B cell (primary cell): ENCODE measurements at places on chromosomes 7 and 10. TPM values are rescaled to one million over a fixed set of nuclear protein-coding genes. Genes with fewer than 3 reads are reported as not detected.
A peak's percentile ranks its signal among the peaks of the same experiment; 100 is the strongest.

- H3K27me3 ChIP-seq = no peaks in the 10 kb centered on the region
- no peak overlapping the region for H3K4me3 ChIP-seq
- no peak overlapping the region for H3K27ac ChIP-seq
- H3K36me3 ChIP-seq = no peaks in the 10 kb centered on the region
- DNase-seq = no peak
- no peaks in the 10 kb centered on the region for H3K4me1 ChIP-seq
Measured at GRCh38 chr7:149664666-149665065, 108.7 kb downstream of the ZNF467 start.

- no peak overlapping the region for H3K27ac ChIP-seq
- no peak overlapping the region for H3K4me3 ChIP-seq
Measured at GRCh38 chr10:75405598-75406461, 4.3 kb upstream of the ZNF503 start.

RBP3 gene
- total RNA-seq = not detected in 2 replicates

GRCh38 chr10:1674501-1674900 lies 62.8 kb downstream of the ADARB2 start:
- peaks cover 13% of the 10 kb centered on the region for H3K4me1 ChIP-seq
- DNase-seq = no peak
- no peaks in the 10 kb centered on the region for H3K36me3 ChIP-seq
- H3K27me3 ChIP-seq = peaks cover 5% of the 10 kb centered on the region
- no peak overlapping the region for H3K4me3 ChIP-seq
- H3K27ac ChIP-seq = no peak overlapping the region

DNA sequence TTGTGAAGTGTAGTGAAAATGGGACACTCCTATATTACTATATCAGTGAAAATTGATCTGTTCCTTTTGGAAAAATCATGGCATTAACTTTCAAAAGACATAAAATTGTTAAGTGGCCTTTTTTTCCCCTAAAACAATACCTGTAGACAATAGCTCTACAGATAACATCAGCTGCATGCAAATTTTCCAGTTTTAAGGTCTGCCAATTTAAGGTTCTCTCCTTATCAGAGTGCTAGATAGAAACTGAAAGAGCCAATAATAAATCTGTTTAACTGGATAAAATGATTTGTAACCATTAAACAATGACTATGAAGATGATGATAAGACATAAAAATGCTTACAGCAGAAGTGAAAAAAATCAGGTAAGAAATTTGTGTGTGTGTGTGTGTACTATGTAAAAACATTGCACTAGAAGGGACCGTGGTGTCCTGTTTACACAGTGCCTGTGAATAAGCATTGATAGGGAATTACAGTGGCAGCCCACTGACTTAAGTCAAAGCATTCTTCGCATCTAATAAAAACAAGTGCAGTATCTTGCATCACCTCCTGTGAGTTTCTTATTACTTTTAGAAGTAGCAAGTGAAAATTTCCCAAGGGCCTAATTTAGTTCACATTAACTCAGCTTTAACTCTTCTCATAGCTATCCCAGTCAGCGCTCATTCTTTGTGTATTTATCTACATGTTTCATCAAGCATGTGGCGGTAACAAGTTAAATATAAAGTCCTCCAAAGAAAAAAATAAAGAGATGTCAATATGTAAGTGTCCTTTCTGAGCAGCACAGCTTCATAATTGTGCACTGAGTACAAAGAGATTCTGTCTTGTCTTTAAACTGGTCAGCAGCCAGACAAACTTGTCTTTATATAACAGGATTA lies 261.9 kb downstream of the ARL4A start:
- no peaks in the 10 kb centered on the region for H3K4me1 ChIP-seq
- no peak overlapping the region for H3K4me3 ChIP-seq
- no peaks in the 10 kb centered on the region for H3K27me3 ChIP-seq
- no peak for DNase-seq

IDI2 gene
- not detected in 2 replicates for total RNA-seq

DNA sequence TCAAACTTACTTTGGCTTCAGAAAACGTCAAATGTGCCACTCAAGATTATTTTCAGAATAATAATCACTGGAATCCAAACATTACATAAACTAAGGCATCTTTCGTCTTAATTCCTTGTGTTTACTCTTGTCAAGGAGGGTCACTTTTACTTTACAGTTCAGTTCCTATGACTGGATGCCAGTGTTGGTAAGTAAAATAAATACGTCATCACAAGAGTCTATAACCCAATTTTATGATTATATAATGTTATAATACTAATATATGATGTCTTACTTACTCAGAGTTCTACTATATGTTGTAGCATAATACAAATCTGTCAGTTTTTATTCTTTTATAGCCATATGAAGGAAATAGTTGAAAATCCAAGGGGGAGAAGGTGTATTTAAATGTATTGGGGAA lies 123.8 kb downstream of the GPR85 start:
- H3K4me3 ChIP-seq = no peak overlapping the region
- H3K36me3 ChIP-seq = no peaks in the 10 kb centered on the region
- H3K4me1 ChIP-seq = no peaks in the 10 kb centered on the region
- no peaks in the 10 kb centered on the region for H3K27me3 ChIP-seq
- DNase-seq = no peak

LMTK2 gene
- 13.1 and 16.7 TPM in 2 replicates for total RNA-seq

DNA sequence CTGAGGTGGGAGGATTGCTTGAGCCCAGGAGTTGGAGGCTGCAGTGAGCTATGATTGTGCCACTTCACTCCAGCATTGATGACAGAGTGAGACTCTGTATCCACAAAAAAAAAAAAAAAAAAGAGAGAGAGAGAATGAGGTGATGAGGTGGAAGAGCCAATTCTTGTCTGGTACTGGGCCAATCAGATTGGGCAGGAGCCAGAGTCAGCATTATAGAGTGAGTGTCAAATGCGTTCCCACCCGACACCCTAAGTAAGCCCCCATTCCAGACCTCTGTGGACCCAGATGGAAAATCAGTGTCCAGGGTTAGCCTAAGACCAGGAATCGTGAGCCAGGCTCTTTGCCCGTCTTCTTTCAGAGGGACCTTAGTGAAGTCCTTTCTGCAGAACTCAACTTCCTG lies 83.9 kb downstream of the WIPF3 start:
- H3K36me3 ChIP-seq = no peaks in the 10 kb centered on the region
- H3K27me3 ChIP-seq = no peaks in the 10 kb centered on the region
- DNase-seq = no peak
- H3K4me1 ChIP-seq = no peaks in the 10 kb centered on the region

NEUROD6 gene
- not detected in 2 replicates for total RNA-seq

- no peaks in the 10 kb centered on the region for H3K36me3 ChIP-seq
- no peaks in the 10 kb centered on the region for H3K4me1 ChIP-seq
- no peak overlapping the region for H3K4me3 ChIP-seq
Measured at GRCh38 chr7:36244429-36244828, 91.4 kb downstream of the EEPD1 start.

DNA sequence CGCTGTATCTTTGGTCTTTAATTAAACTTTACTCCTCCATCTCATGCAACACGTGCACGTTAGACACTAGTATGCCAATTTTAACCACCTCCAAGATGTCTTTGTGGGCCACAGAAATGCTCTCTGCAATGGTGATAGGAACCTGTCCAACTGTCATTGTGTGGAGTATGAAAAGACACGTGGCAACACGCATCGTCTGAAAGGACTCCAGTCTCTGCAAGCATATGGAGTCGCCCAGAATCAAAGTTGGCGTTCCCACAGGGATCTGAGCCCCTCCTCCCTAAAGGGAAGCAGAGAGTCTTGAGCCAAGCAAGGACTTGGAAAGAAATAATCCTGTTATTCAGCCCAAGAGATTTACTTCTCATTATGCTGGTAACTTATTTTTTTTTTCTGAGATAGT lies 301.1 kb downstream of the CALN1 start:
- H3K27me3 ChIP-seq = no peaks in the 10 kb centered on the region
- H3K27ac ChIP-seq = no peak overlapping the region
- no peaks in the 10 kb centered on the region for H3K4me1 ChIP-seq
- no peak for DNase-seq
- H3K36me3 ChIP-seq = no peaks in the 10 kb centered on the region

DNA sequence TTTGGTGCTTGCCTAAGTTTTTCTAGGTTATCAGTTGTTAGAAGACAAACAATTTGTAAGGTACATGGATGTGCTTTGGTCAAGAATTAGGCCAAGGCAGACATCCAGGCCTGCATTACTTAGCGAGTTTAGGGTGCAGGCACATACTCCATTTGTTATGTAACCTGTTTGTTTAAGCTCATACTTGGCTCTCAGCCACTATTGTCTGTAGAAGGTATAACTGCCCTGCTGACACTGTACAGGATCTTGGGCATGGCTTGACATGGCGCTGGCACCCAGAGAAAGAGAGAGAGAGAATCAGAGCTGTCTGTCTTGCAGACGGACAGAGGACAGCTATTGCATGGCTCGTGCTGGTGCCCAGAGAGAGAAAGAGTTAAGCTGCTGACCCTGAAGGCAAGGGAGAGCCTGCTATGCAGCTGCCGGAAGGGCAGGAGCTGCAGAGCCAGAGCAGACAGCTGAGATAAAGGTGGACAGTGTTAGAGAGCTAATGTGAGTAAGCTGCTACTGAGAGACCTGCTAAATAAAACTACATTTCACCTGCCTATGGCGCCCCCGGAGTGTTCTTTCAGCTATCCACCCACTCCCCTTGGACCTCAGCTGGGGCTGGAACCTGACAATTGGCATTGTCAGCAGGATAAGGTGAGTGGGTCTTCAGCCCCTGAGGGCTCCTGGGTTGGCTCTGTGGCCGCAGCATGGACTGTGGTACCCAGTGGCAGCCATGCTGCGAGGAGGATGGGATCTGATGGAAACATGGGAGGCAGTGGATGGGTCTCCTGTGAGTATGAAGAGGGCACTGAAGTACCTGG lies 120.9 kb upstream of the TMEM106B start:
- no peaks in the 10 kb centered on the region for H3K36me3 ChIP-seq
- no peak overlapping the region for H3K4me3 ChIP-seq
- no peak for DNase-seq
- H3K27me3 ChIP-seq = no peaks in the 10 kb centered on the region

- no peak overlapping the region for H3K4me3 ChIP-seq
- no peaks in the 10 kb centered on the region for H3K36me3 ChIP-seq
- peaks cover 6% of the 10 kb centered on the region for H3K27me3 ChIP-seq
- H3K4me1 ChIP-seq = no peaks in the 10 kb centered on the region
- no peak overlapping the region for H3K27ac ChIP-seq
Measured at GRCh38 chr7:95780665-95781064, 8.3 kb downstream of the DYNC1I1 start.

DNA sequence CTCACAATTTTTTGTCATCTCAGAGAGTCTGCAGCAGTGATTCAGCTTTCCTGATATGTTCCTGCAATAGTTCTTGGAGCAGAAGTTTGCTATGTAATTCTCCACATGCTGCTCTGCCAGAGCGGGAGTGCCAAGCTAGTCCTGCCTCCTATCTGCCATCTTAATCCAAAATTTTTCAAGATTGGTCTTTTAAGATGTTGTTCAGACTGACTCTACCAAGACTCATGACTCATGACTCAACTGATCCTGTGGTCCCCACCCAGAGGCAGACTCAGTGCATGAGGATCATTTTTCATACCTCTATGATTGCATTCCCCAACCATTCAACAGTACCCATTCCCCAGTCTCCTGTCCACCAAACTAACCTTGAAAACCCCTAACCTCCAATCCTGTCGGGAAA lies 470.8 kb downstream of the INHBA start:
- no peak overlapping the region for H3K4me3 ChIP-seq
- no peaks in the 10 kb centered on the region for H3K27me3 ChIP-seq
- H3K27ac ChIP-seq = no peak overlapping the region
- H3K4me1 ChIP-seq = no peaks in the 10 kb centered on the region
- no peaks in the 10 kb centered on the region for H3K36me3 ChIP-seq

DNA sequence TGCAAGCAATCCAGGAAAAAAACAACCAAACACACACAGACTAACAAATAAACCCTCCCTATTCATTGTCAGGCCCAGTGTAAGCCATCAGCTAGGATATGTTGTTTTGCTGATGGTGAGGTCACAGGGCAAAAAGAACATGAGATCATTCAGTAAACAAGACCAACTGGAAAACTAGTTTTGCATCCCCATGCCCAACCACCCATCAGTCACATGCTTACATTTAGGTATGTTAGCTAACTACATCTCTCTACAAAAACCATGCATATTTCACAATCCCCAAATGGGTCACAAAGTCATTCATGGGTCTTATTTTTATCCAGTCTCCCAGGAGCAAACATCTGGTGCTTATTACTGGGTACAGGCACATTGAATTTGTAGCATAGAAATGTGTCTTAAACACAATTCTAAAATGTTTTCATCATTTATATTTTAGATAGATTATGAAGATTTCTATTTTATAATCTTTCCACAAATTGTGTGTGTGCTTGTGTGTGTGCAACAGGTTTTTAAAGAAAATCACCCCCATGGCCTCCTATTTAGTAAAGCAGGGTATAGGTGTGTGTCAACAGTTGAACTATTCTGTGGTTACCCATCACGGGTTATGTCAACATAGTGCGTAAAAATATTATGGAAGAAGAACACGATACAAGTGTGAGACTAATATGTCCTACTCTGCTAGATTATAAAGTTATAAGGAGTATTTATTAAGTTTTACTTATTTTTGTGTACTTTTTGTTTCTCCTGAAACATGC lies 103.8 kb upstream of the AKR1E2 start:
- no peaks in the 10 kb centered on the region for H3K27me3 ChIP-seq
- no peaks in the 10 kb centered on the region for H3K4me1 ChIP-seq
- DNase-seq = no peak
- H3K27ac ChIP-seq = no peak overlapping the region

CHST12 gene
- 25.4 TPM in 2 replicates for total RNA-seq

DNA sequence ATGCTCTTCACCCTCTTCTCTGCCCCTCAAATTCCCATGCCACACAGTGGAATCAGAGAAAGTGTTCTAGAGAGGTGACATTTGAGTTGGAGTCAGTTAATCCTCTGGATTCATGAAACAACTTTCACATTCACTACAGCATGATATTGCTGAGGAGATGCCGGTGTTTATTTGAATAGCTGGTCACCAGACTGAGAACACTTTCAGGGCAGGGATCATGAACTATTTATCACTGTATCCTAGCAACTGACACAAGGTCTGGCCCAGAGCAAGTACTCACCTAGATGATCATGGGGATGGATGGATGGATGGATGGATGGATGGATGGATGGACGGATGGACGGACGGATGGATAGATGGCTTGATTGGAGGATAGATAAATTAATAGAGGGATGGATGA lies 116.7 kb upstream of the ZMIZ1 start:
- DNase-seq = no peak
- H3K4me3 ChIP-seq = no peak overlapping the region

DNA sequence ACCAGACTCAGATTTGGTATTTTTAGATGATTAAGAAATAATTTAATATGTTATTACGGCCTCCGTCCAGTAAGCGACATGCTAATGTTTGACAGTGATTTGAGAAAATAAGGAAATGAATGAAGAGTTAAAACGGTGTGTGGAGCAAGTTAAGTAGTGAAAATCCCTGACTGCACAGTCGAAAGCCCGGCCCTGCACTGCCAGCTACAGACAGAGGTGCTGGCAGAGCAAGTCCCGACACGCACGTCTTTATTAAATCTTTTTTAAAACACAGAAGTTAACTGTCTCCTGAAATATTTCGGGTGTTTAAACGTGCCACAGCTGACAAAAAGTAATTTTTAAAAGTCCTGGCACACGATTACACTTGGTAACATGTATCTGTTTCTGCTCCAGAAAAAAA lies 293.4 kb upstream of the RNF32 start:
- DNase-seq = no peak
- no peaks in the 10 kb centered on the region for H3K4me1 ChIP-seq
- H3K36me3 ChIP-seq = no peaks in the 10 kb centered on the region

HNRNPF gene
- 161 and 166 TPM in 2 replicates for total RNA-seq

- no peaks in the 10 kb centered on the region for H3K27me3 ChIP-seq
- H3K27ac ChIP-seq = no peak overlapping the region
- H3K4me3 ChIP-seq = no peak overlapping the region
- DNase-seq = peak; percentile 74
Measured at GRCh38 chr7:144391823-144392255, 11.7 kb downstream of the NOBOX start.

GRCh38 chr10:105864854-105865253 lies 1223.8 kb downstream of the SORCS3 start:
- no peaks in the 10 kb centered on the region for H3K36me3 ChIP-seq
- H3K27ac ChIP-seq = no peak overlapping the region
- no peak overlapping the region for H3K4me3 ChIP-seq
- no peaks in the 10 kb centered on the region for H3K27me3 ChIP-seq
- DNase-seq = no peak
